ENCODE measurements at places on chromosomes 5 and 9.
A peak's percentile ranks its signal among the peaks of the same experiment; 100 is the strongest.

GRCh38 chr5:143019157-143019556 is 249.0 kb downstream of the ARHGAP26 start:
- no peak for DNase-seq

DNA sequence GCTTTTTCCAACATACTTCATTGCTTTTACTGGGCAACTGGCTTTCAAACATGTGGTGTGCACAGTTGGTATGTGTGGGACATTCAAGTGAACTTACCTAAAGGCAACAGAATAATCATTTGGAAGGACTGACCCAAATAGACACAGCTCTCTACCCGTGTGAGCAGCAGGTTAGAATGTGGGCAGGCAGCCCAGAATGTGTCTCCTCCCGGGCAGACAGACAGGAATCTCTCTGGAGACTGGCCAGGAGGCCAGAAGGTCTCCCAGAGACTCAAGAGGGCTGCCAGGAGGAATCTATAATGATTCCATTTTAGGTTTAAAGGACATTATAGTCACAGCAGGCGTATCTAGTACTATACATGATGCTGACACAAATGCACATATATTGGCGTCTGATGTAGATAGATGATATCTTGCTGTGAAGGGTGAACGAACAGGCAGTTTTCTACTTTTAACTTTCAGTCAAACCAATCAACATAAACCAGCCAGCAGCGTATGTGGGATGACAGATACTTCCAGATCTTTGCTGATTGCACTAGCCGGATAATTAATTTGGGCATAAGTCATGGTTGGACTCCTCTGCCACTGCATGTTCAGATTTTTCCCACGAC is 297.4 kb upstream of the ZNF608 start:
- DNase-seq = no peak

GRCh38 chr9:21395778-21396717 is 10.8 kb upstream of the IFNA2 start:
- peak; percentile 43 for DNase-seq

DNA sequence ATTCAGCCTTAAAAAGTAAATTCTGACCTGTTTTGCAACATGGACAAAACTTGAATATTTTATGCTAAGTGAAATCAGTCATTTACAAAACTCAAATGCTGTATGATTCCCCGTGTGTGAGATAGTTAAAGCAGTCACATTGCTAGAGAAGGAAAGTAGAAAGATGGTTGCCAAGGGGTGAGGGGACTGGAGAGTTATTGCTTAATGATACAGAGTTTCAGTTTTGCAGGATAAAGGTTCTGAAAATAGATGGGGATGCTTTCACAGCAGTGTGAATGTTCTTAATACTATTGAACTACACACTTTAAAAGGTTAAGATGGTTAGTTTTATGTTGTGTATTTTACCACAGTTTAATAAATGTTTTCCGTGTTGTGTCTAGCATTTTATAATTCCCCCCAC is 51.2 kb downstream of the SGCD start:
- DNase-seq = no peak

DNA sequence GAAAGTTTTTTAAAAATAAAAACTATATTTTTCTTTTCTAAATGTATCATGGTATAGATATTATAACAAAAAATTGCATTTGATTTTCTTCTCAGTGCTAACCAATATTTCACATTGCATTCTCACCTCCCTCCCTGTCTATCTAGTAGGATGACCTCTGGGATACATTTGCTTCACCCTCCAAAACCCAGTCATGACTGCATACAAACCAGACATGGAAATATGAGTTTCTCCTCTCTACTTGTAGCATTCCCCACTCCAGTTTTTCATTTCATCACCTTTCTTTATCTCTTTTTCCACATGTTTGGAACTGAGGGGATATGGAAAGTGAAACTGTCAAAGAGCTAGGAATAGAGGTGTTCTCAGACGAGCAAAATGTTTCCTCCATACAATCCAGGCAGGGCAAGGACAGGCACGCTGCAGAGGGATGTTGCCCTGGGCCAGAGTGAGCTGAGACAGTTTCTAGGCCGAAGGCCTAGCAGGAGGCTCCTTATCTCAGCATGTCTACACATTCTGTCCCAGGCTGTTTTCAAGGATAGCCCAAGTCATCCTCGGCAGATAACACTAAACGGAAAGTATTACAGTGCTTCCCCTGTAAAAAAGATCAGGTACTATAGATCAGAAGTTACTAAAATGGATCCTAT is 46.7 kb downstream of the MEF2C start:
- DNase-seq = no peak

GRCh38 chr5:17991775-17992174 is 357.5 kb downstream of the TAF11L14 start:
- no peak for DNase-seq

GRCh38 chr5:159362220-159362619 is 31.9 kb upstream of the IL12B start:
- DNase-seq = no peak

Measured in central memory CD4-positive, alpha-beta T cell (primary cell).